ENCODE measurements at places on chromosomes 1 and 21.

DNA sequence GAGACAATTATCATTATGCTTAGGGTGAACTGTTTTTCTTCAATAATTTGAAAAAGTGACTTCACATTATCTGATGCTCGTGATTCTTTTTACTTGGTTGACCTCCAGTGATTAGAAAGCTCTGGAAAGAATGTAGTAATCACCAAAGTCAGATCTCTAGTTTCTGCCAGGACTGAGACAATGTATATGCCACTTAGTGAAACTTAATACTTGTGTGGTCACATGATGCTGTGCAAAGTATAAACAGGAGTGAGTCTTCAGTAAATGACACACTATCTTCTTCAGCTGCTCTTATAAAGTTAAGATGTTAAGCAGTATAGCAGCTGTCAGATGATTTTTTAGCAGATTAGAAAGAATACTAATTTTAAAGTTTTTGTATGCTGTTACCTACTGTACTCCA is 17.2 kb downstream of the VCAM1 start:
- DNase-seq = no peak

GRCh38 chr1:14522926-14523241 is 75.6 kb upstream of the KAZN start:
- no peak for DNase-seq

DNA sequence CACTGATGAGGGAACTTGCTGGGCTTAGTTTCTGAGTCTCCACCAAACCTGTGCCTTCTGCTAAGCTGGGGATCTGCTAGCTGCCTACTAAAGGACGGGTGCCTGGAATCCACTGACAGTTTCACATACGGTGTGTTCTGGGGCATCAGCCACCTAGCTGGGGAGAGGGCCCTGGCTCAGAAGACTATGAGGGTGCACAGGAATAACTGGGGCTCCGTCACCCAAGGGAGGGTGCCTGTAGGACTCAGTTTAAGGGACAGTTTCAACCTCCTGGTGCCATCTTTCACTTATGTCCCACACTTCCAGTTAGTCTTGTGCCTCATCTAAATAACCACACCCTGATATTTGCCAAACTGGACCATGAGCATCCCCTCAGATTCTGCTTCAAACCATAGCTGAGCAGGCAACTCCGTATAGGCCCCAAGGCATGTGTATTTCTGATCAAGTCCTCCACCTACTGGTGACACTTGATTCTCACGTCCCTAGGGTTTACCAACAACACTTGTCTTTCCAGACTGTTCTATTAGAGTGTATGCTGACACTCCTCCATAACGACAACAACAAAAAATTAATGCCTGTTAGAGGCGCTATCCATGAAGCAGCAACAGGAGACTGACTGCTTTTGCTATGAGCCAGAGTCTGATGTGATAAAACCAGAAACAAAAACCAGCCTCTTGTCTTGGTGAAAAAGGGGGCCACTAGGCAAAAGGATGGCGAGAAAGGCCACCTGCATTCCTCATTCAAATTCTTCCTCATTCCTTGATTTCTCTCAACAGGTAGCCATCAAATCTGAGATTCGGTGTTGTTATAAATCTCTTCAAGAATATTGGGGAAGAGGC is 55.0 kb upstream of the PAXBP1 start:
- peak; percentile 53 for DNase-seq

DNA sequence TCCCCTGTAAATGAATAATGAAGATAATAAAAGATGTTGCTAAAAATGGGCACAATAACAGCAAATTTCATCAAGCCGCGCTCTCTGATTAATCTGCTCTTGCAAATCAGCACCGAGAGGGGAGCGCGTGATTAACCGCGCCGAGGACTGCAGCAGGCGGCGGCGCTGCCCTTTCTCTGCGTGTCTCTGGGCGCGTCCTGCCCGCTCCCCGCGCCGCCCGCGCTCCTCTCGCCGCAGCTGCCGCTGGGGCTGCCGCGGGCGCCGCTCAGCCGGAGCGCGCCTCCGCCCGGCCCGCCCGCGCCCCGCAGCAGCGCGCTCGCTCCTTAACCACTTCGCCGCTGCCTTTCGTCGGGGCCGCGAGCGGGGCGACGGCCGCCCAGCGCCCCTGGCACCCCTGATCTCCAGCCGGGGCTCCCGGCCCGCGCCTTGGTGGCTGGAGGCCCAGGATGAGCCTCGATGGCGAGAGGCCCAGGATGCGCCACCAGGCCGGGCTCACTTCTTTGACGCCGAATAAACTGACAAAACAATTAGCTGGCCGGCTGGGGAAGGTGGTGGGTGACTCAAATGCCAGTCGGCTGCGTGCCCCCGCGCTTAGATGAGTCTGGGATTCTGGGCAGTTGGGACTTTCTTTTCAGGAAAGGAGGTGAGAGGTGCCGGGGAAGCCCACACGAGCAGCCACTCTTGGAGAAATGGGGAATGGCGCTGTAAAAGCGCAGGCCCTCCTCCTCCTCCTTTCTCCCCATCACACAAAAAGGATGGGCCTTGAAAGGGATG is 221.4 kb upstream of the PKN2 start:
- no peak for DNase-seq

GRCh38 chr21:15928686-15929425 is 199.1 kb downstream of the USP25 start:
- no peak for DNase-seq

DNA sequence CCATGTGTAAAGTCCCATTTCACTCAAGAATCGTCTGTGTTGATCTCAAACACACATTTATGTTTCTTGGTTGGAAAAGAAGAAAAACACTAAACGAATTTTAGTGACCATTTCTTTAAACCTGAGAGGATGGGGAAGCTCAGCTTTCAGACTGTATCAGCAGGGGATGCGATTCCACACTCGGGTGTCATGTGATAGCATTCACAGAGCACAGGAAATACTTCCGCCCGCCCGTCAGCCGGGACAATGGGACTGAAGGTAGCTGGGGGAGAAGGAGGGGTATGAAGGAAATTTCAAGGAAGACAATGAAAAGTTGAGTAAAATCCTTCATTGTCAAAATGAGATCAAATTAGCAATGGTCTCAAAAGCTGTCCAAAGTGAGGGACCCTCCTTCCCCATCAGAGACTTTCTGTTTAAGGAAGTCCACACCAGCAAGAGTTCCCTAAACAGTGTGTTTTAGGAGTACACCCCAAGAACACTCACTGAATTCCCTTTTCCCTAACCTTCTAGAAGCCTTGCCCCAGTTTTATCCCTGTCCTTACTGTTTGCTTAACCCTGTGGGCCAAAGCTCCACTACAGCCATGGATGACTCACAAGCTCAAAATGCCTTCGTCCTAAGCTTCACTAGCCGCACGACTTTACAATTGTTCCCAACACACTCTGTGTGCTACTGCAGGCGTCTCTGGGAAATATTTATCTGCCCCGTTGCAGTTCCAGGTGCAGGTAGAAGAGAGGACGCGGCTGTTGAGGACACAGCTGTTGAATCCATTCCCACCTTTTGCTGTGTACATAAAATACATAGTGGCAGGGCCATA is 51.4 kb upstream of the SIM2 start:
- DNase-seq = no peak

- DNase-seq = no peak
These were observed 512.5 kb upstream of the LRRC7 start for GRCh38 chr1:69055194-69055593.

- DNase-seq = no peak
These were observed 32.9 kb downstream of the ARNT start for GRCh38 chr1:150843474-150843873.

DNA sequence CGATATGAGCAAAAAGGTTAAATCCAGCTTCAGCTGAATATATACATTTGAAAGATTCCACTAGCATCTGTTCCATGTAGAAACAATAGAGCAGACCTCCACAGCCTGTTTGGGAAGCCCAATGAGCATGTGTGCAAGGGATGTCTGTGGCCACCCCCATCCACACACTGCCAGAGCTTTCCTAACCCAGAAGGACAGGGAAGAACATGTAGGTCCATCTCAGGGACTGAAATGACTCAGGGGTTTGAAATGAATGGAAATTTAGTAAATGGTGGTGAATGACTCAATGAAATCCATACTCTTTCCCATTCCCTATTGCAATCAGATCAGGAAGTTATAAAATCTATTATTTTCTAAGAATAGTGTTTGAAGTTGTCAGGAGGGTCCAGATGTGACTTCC is 397.2 kb downstream of the DUSP10 start:
- no peak for DNase-seq

DNA sequence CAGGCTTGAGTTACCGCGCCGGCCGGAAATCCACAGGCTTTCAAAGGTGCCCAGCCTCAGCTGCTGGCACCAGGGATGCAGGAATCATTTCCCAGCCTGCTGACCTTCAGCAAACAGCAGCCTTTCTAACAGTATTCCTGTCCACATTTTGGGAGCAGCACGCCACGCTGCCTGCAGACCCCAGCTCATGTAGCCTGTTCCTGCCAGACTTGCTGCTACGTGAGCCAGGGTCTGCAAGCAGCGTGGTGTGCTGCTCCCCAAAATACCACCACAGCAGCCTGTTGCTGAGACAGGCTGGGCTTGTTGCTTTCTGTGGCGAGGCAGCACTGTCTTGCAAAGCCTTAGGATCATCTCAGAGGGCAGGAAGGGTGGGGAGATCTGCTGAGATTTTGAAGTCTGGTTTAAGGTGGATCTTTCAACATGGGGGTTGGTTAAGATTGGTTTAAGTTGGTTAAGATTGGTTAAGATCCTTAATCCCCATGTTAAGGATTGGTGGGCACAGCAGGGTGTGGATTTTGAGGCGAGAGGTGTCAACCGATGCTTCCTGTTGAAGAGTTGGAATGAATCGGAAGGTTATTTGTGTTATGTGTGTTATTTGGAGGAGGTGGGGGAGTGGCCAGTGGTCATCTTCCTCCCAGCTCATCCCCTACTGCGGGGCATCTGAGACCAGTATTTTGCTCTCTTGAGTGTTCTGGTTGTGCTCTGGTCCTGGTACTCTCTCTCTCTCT is 12.9 kb downstream of the FAAH start:
- DNase-seq = no peak

DNA sequence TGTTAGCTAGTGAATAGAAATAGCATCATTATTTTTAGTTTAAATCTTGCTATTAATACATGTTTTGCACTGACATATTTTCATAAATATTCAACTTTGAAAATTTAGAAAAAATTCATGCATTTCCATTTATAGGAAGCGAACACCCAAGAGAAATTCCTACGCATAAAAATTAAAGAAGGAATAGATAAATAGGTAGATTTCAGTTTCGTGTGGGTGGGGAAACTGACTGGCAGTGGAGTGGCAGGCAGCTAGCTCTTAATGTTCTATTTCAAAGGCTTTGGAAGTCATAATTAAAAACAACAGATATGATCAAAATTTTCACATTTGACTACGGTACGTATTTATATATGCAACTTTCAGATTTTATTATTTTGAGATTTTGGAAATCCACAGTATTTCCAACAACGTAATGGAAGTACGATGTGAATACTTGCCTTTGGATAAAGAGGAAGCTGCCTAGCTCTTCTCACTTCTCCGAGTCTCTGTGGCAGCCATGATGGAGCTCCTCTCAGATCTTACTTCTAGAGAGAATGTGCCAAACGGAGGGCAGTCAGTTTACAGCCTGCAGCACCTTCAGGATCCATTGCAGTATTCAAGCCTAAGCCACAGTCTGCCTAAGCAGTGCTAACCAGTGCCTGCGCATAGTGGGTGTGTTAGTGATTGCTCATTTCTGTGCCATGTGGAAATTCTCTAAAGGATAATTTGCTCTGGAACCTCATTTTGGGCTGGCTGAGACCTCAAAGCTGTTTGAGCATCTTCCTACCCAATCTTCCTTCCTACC is 62.9 kb upstream of the RGS4 start:
- DNase-seq = no peak

DNA sequence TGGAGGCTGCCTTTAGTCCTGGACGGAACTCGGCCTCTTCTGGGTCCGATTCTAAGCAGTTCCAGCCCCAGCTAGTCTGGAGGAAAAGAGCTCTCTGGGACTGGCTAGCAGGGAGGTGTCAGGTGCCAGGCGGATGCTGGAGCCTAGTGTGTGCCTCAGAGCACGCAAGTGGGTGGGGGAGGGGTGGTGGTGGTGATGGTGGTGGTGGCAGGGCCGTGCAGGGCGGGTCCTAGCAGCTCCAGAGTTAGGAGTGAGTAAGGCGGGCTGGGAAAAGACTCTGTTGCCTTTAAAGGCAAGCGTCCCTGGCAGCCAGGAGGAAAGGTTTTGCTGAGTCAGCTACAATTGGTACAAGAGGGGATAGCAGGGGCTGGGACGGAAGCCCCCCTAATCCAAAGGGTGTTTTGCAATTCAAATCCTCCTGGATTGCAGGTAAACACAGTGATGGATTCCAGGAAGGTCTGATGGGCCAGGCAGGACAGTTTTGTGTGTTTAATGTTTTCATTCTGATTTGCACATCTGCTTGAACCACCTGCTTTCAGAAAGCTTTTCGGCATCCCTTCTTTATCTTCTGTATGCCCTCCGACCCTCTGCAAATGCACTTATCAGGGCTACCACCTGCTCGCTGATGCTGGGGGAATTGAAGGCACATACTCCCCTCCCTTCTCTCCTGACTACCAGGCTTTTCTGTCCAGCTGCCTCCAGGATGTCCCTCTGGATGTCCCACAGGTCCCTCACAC is 4.1 kb upstream of the SLC2A1 start:
- DNase-seq = no peak

GRCh38 chr1:175612286-175612685 is 131.1 kb downstream of the TNR start:
- DNase-seq = no peak

DNA sequence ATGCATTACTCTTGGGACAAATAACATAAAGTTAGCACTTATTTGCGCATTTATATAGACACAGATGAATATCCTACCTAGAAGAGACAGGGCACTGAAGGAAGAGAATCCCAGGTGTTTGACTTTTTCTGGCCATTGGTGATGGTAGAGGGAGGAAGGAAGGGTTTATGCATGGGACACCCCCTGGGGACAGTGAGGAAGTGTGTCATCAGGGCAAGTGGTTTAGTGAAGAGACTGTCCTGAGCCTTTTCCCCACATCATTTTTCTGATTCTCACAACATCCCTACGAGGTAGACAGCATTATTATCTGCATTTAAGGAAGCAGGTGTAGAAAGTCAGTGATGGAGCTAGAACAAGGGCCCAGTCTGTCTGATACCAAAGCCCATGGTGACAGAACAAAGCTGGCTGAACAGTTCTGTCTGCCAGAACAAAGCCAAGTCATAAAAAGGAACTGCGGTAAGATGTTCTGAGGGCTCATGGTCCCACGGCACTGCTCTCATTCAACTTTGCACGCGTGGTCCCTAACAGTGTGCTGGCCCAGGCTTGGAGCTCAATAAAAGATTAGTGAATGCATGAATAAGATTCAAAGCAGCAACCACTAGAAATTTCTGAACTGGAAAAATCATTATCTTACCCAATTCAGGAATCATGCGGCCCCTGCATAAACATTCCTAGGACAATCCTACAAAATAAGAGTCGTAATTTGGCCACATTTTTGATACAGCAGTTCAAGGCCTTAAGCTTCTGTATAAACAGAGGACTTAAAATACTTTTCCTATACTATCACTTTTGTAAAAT is 12.2 kb upstream of the CDC42BPA start:
- DNase-seq = no peak

- DNase-seq = no peak
These were observed 4.1 kb upstream of the CDC42BPA start for GRCh38 chr1:227322376-227322775.

GRCh38 chr1:81635816-81636215 is 164.9 kb upstream of the ADGRL2 start:
- no peak for DNase-seq

All from activated CD4-positive, alpha-beta T cell treated with anti-CD3 and anti-CD28 coated beads, Interleukin-10, Interleukin-2, amounts not matched to agents 100 ng/mL and 50 ng/mL, durations not matched to agents 16 hours and 8 hours (primary cell).